Calu3 (cell line): ENCODE measurements at places on chromosomes 16 and 17. TPM values are rescaled to one million over a fixed set of nuclear protein-coding genes. Genes with fewer than 3 reads are reported as not detected.
A peak's percentile ranks its signal among the peaks of the same experiment; 100 is the strongest.

CMTR2 gene
- total RNA-seq, result 44.4 and 45.0 TPM in 2 replicates

ATP2C2 gene
- 30.5 and 33.9 TPM in 2 replicates for total RNA-seq

- no peak overlapping the region for H3K27ac ChIP-seq
- H3K36me3 ChIP-seq, result no peaks in the 10 kb centered on the region
- H3K27me3 ChIP-seq, result no peaks in the 10 kb centered on the region
- H3K4me1 ChIP-seq, result no peaks in the 10 kb centered on the region
- H3K4me3 ChIP-seq, result no peak overlapping the region
Observed at GRCh38 chr17:13320046-13320785, 281.5 kb downstream of the HS3ST3A1 start.

- H3K4me1 ChIP-seq, result no peaks in the 10 kb centered on the region
- DNase-seq, result no peak
- no peak overlapping the region for H3K27ac ChIP-seq
- no peaks in the 10 kb centered on the region for H3K36me3 ChIP-seq
- peaks cover 76% of the 10 kb centered on the region for H3K27me3 ChIP-seq
- H3K4me3 ChIP-seq, result no peak overlapping the region
Observed at GRCh38 chr16:87156195-87156594, 161.0 kb downstream of the C16orf95 start.

- no peaks in the 10 kb centered on the region for H3K27me3 ChIP-seq
- no peak overlapping the region for H3K27ac ChIP-seq
- H3K36me3 ChIP-seq, result peaks cover 17% of the 10 kb centered on the region
- DNase-seq, result peak; percentile 1
Observed at GRCh38 chr17:62562656-62563055, 64.8 kb upstream of the MRC2 start.

C17orf78 gene
- total RNA-seq, result not detected in 2 replicates

KRTAP9-4 gene
- total RNA-seq, result not detected in 2 replicates
